ENCODE measurements at places on chromosomes 1 and 21.
A peak's percentile ranks its signal among the peaks of the same experiment; 100 is the strongest.

GRCh38 chr1:241608379-241609033, 31.7 kb downstream of the CHML start:
- no peak overlapping the region for H3K4me3 ChIP-seq
- H3K27ac ChIP-seq, result no peak overlapping the region
- no peaks in the 10 kb centered on the region for H3K27me3 ChIP-seq
- H3K36me3 ChIP-seq, result no peaks in the 10 kb centered on the region
- no peaks in the 10 kb centered on the region for H3K4me1 ChIP-seq

DNA sequence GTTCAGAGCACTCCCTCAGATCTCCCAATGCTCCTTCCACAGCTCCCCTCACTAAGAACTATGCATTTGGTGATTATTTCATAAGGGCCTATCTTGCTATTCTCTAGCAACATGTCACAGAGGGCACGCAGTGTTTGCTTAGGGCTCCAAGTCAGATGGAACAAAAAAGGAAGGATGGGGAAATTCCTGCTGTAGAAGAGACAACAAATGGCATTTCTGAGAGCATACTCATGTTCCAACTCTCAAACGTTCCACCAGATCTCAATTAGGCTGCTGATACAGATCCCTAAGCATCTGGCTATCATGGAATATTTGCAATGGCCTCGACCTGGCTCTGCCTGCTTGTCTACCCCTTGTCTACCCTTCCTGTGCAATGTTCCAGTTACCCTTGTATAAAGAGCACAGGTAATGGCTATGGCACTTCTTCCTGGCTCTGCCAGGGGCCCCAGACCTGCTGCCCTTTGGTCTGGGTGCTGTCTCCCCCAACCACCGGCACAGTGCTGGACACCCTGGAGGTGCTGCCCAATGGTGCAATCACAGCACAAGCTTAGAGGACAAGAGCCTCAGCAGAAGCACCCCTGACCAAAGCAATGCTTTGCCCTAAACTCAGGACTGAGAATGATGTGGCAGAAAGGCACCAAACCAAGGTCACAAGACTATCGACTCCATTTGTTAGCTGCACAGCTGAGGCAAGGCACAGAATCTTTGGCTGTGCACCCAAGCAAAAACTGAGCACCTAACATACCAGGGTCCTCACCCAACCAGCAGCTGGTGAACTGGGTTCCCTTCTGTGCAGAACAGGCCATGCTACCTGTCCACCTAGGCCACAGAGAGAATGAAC, 3.6 kb downstream of the PARP1 start:
- H3K36me3 ChIP-seq, result peaks cover 18% of the 10 kb centered on the region
- H3K4me1 ChIP-seq, result peaks cover 53% of the 10 kb centered on the region
- peak overlapping the region; percentile 68 for H3K4me3 ChIP-seq
- no peak for DNase-seq
- H3K27me3 ChIP-seq, result no peaks in the 10 kb centered on the region

DNA sequence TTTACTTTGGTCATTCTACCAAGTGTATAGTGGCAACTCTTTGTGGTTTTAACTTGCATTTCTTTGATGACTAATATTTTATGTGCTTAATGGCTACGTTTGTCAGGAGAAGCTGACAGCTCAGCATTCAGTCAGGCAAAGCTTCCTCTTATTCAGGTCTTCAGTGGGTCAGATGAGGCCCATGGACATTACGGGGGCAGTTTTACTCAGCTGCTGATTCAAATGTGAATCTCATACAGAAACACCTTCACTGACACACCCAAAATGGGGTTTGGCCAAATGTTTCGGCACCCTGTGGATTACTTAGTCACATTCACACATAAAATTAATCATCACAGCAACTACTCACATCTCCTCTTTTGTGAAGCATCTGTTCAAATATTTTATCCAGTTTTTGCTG, 104.9 kb upstream of the PLD5 start:
- H3K27ac ChIP-seq, result no peak overlapping the region
- H3K4me1 ChIP-seq, result no peaks in the 10 kb centered on the region
- no peaks in the 10 kb centered on the region for H3K27me3 ChIP-seq

GRCh38 chr1:52801011-52801410, 41.5 kb upstream of the ZYG11A start:
- no peak overlapping the region for H3K4me3 ChIP-seq
- DNase-seq, result no peak
- peaks cover 23% of the 10 kb centered on the region for H3K36me3 ChIP-seq
- no peak overlapping the region for H3K27ac ChIP-seq
- no peaks in the 10 kb centered on the region for H3K4me1 ChIP-seq

GRCh38 chr1:228155596-228156514, 6.1 kb downstream of the GJC2 start:
- no peaks in the 10 kb centered on the region for H3K27me3 ChIP-seq
- DNase-seq, result no peak
- H3K4me3 ChIP-seq, result no peak overlapping the region
- peaks cover 5% of the 10 kb centered on the region for H3K4me1 ChIP-seq

DNA sequence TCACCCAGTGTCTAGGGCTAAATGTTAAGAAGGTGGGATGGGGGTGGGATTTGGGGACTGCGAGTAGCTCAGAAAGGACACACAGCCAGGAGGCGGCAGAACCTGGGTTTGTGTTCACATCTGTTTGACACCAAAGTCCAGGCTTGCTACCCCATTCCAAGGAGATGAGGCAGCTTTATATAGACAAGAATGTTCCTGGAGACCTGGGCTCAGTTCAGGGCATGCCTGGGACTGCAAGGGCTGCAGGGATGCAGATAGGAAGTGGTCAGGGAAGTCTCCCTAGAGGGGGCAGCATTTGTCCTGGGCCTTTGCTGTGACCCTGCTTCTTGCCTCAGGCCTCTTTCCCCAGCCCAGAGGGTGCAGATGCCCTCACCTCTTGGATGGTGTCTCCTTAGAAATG, 16.3 kb downstream of the PADI3 start:
- H3K27me3 ChIP-seq, result no peaks in the 10 kb centered on the region
- DNase-seq, result no peak
- no peaks in the 10 kb centered on the region for H3K36me3 ChIP-seq

- no peaks in the 10 kb centered on the region for H3K36me3 ChIP-seq
- no peak overlapping the region for H3K4me3 ChIP-seq
- no peak overlapping the region for H3K27ac ChIP-seq
Observed at GRCh38 chr1:67058242-67058641, 4.3 kb upstream of the SLC35D1 start.

DNA sequence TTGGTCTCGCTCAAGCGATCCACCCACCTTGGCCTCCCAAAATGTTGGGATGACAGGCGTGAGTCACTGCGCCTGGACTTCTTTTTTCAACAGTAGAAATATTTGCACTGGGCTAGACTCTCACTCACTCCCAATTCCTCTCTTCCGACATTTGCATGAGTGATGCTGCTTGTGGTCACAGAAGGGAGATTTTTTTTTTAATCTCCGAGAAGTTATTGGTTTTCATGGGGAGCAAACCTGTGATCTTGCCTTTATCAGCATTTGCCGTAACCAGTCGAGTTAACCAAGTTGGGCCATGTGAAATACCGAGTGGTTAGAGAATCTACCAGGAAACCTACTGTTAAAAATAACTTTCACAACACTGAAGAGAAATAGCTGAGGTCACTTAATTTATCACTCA, 21.1 kb downstream of the ERG start:
- H3K27ac ChIP-seq, result no peak overlapping the region
- no peaks in the 10 kb centered on the region for H3K27me3 ChIP-seq
- no peak for DNase-seq
- no peaks in the 10 kb centered on the region for H3K36me3 ChIP-seq
- peaks cover 15% of the 10 kb centered on the region for H3K4me1 ChIP-seq

- H3K27me3 ChIP-seq, result no peaks in the 10 kb centered on the region
- H3K4me3 ChIP-seq, result peak overlapping the region; percentile 0
- no peaks in the 10 kb centered on the region for H3K36me3 ChIP-seq
- H3K27ac ChIP-seq, result peak overlapping the region; percentile 83
Observed at GRCh38 chr1:104238991-104239390, 489.3 kb downstream of the AMY1C start.

- DNase-seq, result no peak
- H3K27ac ChIP-seq, result no peak overlapping the region
- no peak overlapping the region for H3K4me3 ChIP-seq
- H3K27me3 ChIP-seq, result no peaks in the 10 kb centered on the region
- H3K36me3 ChIP-seq, result peaks cover 34% of the 10 kb centered on the region
Observed at GRCh38 chr1:9601942-9602793, 13.5 kb downstream of the TMEM201 start.

DNA sequence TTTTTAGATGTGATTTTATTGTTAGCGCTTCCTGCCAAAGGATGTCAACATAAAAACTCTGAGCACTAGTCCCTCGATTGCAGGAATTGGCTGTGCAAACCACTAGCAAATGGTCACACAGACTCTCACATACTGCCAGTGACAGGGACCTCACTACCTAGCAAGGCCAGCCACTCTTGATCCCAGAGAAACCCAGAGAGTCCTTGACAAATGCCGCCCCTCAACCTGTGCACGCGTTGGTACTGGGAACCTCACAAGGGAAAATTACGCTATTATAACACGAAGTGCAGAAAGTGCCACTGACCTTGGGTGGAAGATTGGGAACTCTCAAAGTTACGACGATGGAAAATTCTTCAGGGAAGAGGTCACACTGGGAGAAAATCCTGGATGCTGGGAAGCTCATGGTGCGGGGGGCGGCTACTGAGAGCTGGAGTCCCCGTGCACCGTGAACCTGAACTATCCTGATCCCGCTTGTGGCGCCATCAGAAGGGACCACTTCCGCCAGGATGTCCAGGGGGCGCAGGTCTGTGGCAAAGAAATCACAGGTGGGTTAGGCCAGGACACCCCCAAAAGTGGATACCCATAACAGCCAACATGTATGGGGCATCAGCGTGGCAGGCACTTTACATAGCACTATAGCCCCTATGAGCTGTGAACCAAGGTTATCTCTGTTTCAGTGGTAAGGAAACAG, 5.9 kb upstream of the KRTAP10-4 start:
- H3K4me1 ChIP-seq, result no peaks in the 10 kb centered on the region
- no peak overlapping the region for H3K4me3 ChIP-seq
- no peaks in the 10 kb centered on the region for H3K36me3 ChIP-seq

Measured in cardiac muscle cell (in vitro differentiated cells and primary cell).